ENCODE measurements at places on chromosomes 13 and 19. TPM values are rescaled to one million over a fixed set of nuclear protein-coding genes. Genes with fewer than 3 reads are reported as not detected.

DNA sequence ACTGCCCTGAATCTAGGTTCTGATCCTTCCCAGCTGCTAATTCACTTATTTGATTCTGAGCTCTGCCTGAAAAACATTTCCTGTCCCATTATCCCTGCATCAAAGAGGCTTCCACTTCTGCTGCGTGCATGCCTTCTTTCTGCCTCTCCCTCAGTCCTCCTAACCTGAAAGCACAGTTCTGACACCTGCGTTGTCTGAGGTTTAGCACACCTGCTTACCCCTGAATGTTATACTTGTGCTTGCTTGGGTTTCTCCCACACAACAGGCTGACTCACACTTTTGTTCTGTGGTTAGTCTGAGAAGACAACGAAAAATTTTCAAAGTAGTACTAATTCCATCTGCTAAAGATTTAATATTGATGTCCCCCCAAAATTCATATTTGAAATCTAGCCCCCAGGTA, 3.1 kb upstream of the SOHLH2 start:
- no peak overlapping the region for H3K4me3 ChIP-seq
- DNase-seq = no peak
- H3K27ac ChIP-seq = no peak overlapping the region
- H3K36me3 ChIP-seq = no peaks in the 10 kb centered on the region
- no peaks in the 10 kb centered on the region for H3K4me1 ChIP-seq

DNA sequence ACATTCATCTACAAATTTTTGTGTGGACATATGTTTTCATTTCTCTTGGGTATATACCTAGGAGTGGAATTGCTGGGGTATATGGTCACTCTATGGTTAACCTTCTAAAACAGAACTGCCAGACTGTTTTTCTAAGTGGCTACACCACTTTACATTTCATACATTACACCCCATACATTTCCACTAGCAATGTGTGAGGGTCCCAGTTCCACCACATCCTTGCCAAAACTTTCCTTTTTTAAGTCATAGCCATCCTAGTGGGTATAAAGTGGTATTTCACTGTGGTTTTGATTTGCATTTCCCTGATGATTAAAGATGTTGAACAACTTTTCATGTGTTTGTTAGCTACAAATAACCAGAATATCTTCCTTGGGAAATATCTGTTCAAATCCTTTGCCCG, 336.1 kb downstream of the SHISA2 start:
- H3K4me3 ChIP-seq = no peak overlapping the region
- peaks cover 7% of the 10 kb centered on the region for H3K27me3 ChIP-seq
- no peaks in the 10 kb centered on the region for H3K36me3 ChIP-seq
- no peak overlapping the region for H3K27ac ChIP-seq
- DNase-seq = no peak
- no peaks in the 10 kb centered on the region for H3K4me1 ChIP-seq

GRCh38 chr19:45355402-45355801, 14.9 kb downstream of the KLC3 start:
- no peak overlapping the region for H3K27ac ChIP-seq
- peaks cover 41% of the 10 kb centered on the region for H3K36me3 ChIP-seq
- H3K27me3 ChIP-seq = no peaks in the 10 kb centered on the region

DNA sequence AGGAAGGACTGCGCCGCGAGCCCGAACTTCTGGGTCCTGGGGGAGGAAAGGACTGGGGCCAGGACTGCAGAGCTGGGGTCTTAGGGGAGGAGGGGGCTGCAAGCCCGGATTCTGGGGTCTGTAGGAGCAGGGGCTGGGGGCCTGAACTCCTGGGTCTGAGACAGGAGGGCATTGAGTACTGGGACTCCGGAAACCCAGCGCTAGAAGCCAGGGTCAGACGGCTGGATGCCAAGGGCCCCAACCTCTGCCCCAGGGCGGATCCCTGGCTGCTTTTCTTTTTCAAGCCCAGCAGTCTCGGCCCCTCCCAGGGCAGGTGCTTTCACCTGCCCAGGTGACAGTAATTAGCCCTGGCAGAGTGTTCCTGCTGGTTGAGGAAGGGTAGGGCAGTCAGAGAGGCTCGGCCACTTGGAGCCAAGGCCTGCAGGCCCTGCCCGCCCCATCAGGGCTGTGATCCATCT, 2.3 kb downstream of the MYH14 start:
- H3K27ac ChIP-seq = no peak overlapping the region
- H3K4me1 ChIP-seq = no peaks in the 10 kb centered on the region
- no peak for DNase-seq
- H3K4me3 ChIP-seq = no peak overlapping the region
- peaks cover 28% of the 10 kb centered on the region for H3K27me3 ChIP-seq
- H3K36me3 ChIP-seq = no peaks in the 10 kb centered on the region

ATP11A gene
- 72.0 TPM for total RNA-seq

CLEC17A gene
- 0.14 TPM for total RNA-seq
